ENCODE measurements at places on chromosomes 3 and 15. TPM values are rescaled to one million over a fixed set of nuclear protein-coding genes. Genes with fewer than 3 reads are reported as not detected.

ST8SIA2 gene
- 6.4 TPM for total RNA-seq

SCAMP2 gene
- total RNA-seq: 15.9 TPM

PTPN9 gene
- total RNA-seq: 21.2 TPM

TBC1D23 gene
- 84.0 TPM for total RNA-seq

OR5K2 gene
- not detected for total RNA-seq

RASL12 gene
- 1.6 TPM for total RNA-seq

ZNF770 gene
- 13.1 TPM for total RNA-seq

RBM15B gene
- total RNA-seq: 8.7 TPM

HAPLN3 gene
- 6.6 TPM for total RNA-seq

CEP19 gene
- total RNA-seq: 2.5 TPM

- peak; percentile 68 for DNase-seq
Measured at GRCh38 chr15:35958021-35958420, 412.1 kb upstream of the DPH6 start.

DNA sequence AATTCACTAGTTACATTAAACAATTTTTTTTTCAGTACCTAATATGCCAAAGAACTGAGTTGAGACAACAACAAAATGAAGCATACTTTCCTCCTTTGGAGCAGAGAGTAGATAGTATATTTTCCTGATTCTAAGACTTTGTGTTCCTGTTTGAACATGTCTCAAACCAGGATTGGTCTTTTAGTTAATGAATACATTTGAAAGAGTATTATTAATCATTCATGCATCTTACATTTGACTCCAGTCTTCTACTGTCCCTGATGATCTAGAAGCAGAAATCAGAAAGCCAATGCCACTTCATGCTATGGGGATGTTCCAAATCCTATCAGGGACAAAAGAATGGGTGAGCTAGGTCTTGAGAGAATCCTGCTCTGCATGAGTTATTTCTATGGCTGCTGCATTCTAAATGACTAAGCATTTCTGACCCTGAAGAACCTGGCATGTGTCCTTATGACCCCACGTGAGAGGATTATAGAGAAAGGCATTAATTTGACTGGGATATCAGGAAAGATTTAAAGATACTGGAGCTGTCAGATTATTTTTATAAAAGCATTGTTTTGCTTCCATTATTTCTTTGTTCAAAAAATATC, 32.9 kb upstream of the MBNL1 start:
- peak; percentile 15 for DNase-seq

GRCh38 chr3:67657192-67657591, 2.8 kb upstream of the SUCLG2 start:
- DNase-seq: no peak

GRCh38 chr3:138366006-138366759, 17.8 kb downstream of the MRAS start:
- no peak for DNase-seq

DNA sequence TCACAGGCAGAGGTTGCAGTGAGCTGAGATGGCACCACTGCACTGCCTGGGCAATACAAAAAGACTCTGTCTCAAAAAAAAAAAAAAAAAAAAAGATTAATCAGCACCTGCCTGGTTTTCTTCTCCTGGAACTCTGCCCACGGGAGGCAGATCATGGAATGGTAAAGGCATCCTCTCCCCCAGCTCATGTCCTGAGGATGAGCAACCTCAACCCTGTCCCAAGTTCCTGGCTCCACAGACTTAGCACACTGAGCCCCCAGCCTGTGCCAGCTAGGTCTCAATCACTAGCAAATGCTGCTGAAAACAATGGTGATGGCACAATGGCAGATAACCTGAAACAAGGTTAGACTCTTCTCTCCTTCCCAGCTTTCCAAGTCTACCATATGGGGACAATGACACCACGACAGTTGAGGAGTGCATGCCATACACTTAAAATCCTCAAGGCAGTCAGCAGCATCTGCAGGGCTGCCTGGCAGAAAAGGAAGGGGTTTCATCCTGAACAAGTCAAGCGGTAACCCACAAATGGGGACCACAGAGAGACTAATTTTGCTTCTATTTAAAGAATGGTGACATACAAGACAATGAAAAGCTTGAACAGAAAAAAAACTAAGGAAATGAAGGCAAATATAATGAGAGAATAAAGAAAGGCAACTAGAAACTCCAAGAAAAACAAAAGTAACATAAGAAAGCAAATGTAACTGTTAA, 4.8 kb downstream of the CLN6 start:
- no peak for DNase-seq

GRCh38 chr3:60826511-60826910, 424.7 kb downstream of the FHIT start:
- no peak for DNase-seq

DNA sequence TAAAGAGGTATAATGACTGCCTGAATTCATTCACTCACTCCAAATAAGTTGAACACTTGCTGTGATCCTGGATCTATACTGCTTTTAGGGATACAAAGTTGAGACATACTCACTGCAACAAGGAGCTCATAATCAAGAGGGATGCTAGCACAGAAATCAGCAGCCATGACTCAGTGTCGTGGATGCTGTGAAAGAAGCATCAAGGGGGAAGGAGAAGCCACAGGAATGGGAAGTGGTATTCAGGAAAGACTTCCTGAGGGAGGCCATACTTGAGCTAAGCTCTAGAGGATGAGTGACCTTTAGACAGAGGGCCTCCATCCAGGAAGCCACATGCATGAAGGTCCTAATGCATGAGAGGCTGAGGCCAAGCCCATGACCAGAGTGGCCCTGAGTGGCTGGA, 245.7 kb upstream of the RORA start:
- peak; percentile 21 for DNase-seq

GRCh38 chr3:112467539-112467938, 31.7 kb downstream of the BTLA start:
- DNase-seq: no peak

GRCh38 chr3:119759962-119760361, 21.9 kb upstream of the NR1I2 start:
- DNase-seq: no peak

DNA sequence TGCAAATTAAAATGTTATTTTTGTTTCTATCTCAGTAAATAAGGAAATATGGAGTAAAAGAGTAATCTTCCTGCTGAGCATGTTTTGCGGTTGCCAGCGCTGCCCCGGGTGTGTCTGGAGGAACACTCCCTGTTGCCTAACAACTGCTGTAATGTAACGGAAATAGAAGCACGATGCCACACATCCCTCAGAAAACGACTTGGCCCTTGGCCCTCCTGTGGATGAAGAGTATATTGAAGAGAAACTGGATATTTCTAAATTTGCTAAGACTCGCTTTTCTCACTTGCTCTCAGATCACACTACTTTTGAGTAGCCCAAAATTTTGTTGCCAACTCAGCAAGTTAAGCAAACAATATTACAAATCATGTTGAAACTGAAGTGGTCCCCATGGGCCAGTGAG, 18.9 kb downstream of the CX3CR1 start:
- DNase-seq: peak; percentile 81

DNA sequence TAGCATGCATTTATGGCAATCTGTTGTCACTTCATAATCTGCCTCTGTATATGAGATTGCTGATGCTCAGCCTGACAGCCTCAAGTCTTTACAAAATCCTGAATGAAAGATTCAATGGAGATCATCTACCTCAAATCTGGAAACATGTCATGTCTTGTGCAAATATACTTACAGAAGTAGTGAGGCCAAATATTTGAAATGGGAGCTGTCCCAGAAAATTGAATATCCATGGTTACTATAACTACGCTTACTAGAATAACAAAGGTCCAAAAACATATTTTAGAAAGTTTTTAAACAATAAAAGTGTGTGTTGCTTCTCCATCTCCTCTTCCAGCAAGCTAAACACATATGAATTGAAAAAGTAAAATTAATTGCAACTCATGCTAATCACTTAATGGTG, 133.2 kb upstream of the DPH6 start:
- DNase-seq: no peak

DNA sequence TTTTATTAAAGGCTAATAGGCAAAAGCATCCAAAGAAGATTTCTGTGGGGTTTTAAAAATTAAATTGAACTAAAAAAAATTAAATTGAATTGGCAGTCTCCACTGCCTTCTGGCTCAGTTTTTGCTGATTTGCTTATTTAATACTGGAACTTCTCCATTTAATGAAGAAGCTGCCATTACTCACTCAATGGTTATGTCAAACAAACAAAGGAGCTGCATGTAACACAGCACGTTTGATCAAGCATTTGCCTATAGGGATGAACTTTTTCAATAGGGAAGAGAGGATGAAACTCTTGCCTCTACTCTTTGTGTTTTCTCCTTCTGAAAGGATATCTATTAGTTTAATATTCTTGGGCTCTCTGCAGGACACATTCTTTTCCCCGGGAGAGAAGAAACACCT, 4.8 kb upstream of the HCLS1 start:
- no peak for DNase-seq

GRCh38 chr3:130088061-130088460, 6.4 kb downstream of the ALG1L2 start:
- DNase-seq: no peak

GRCh38 chr3:161694682-161695564, 198.3 kb downstream of the OTOL1 start:
- DNase-seq: no peak

DNA sequence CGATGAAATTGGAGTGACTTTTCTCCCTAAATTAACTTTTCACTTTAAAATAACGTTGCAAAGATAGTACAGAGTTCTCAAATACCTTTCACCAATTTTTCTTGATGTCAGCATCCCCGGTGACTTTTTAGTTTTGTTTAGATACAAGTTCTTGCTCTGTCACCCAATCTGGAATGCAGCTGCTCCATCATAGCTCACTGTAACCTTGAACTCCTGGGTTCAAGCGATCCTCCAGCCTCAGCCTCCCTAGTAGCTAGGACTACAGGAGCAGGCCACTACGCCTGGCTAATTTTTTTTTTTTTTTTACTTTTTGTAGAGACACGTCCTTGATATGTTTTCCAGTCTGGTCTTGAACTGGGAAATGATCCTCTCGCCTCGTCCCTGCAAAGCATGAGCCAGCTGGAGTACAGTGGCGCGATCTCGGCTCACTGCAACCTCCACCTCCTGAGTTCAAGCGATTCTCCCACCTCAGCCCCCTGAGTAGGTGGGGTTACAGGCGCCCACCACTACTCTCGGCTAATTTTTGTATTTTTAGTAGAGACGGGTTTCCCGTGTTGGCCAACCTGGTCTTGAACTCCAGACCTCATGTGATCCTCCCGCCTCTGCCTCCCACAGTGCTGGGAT, 747 bp downstream of the NSUN3 start:
- peak; percentile 5 for DNase-seq

DNA sequence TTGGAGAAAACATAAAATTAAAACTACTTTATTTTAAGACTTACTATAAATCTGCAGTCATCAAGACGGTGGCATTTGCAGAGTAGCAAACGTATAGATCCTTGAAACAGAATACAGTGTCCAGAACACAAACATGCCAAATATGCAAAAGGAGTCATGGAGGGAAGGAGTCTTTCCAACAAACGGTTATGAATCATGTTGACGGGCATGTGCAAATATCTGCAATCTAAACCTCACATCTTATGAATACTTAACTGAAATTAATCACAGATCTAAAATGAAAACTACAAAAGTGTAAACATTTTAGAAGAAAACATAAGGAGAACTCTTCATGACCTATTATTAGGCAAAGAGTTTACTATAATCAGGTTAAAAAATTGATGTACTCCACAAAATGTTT, 69.4 kb downstream of the TFRC start:
- no peak for DNase-seq

GRCh38 chr15:89227425-89227824, 6.0 kb upstream of the RLBP1 start:
- DNase-seq: no peak

DNA sequence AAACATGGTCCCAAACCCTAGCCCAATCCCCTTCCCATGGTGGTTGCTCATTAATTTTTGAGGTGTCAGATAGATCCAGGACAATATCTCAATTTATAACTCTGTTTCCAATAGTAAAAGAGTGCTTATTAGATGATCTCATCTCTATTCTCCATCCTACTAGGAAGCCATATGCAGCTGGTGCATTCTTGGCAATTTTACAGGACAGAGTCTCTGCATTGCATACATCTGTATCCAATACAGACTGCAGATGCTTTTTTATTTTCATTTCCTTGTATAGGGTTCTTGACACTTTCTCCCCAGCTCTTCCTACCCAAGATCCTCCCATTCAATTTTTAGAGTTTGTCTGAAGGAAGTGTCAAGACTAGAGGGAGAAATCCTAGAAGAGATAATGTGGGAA, 194.8 kb upstream of the DPH6 start:
- no peak for DNase-seq

- no peak for DNase-seq
Measured at GRCh38 chr3:100099621-100100020, 14.7 kb downstream of the FILIP1L start.

DNA sequence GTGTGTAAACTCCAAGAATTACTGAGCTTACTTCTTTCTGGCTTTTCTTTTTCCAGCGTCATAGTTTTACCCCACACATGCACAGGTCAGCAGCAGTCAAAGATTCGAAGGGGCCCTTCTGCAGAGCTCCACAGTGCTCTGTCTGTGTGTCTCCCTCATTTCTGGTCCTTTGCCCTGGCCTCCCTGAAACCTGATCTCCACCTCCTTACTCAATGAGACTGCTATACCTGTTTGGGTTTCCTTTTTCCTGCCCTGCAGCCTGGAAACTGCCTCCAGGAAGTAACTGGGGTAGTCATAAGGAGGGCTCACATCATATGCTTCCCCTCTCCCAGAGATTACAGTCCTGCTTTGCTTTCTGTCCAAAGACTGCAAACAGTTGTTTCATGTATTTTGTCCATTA, 82.8 kb upstream of the TNIK start:
- DNase-seq: no peak

DNA sequence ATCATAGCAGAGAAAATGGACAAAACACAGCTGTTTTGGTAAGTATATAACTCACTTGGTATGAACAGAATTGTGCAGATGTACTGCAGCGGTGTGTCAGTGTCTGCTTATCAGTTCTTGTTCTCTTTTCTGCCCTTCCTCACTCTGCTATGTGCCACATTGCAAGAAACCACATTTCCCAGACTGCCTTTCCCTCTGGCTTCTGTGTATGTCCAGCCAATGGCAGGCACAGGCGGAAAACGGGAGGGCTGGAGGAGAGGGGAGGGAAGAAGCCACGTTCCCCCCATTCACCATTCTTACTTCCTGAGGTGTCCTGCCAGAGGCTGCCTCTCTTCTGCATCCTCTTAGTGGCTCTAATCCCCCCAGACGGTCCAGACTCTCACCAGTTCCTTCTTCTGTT, 15.4 kb downstream of the HHLA2 start:
- DNase-seq: peak; percentile 14

GRCh38 chr3:19146685-19147650, 1.3 kb upstream of the KCNH8 start:
- peak; percentile 43 for DNase-seq

- no peak for DNase-seq
Measured at GRCh38 chr3:179410331-179410730, 40.9 kb downstream of the GNB4 start.
